Activated CD4-positive, alpha-beta memory T cell treated with anti-CD3 and anti-CD28 coated beads, Interleukin-2, amount 10 ng/mL, durations not matched to agents 7 days and 5 days (primary cell): ENCODE measurements at places on chromosomes 7 and 10. TPM values are rescaled to one million over a fixed set of nuclear protein-coding genes. Genes with fewer than 3 reads are reported as not detected.

The SKIDA1 gene
- total RNA-seq, result 0.38 TPM

The HABP2 gene
- total RNA-seq, result not detected

The COBL gene
- total RNA-seq, result not detected

The MEST gene
- 0.68 TPM for total RNA-seq

The PLAC9 gene
- not detected for total RNA-seq

The NKX6-2 gene
- total RNA-seq, result not detected

The PROSER2 gene
- total RNA-seq, result 0.30 TPM

The ATXN7L1 gene
- 27.1 TPM for total RNA-seq

The MMRN2 gene
- total RNA-seq, result not detected
